ENCODE measurements at places on chromosomes 2 and 18. TPM values are rescaled to one million over a fixed set of nuclear protein-coding genes. Genes with fewer than 3 reads are reported as not detected.

Gene SMYD1
- not detected for total RNA-seq

Gene PLGLB2
- total RNA-seq = 0.41 TPM

Gene G6PC2
- not detected for total RNA-seq

Gene IL1R2
- total RNA-seq = not detected

Gene RALB
- total RNA-seq = 39.9 TPM

Gene SATB2
- 440 TPM for total RNA-seq

Gene EFHD1
- 0.82 TPM for total RNA-seq

Gene NEU2
- not detected for total RNA-seq

Gene DUSP19
- total RNA-seq = 14.7 TPM

Gene ALK
- 2.0 TPM for total RNA-seq

Gene CD8A
- total RNA-seq = 1.2 TPM

Gene TBR1
- 73.8 TPM for total RNA-seq

Gene SANBR
- 90.5 TPM for total RNA-seq

Gene NEB
- 0.41 TPM for total RNA-seq

Gene PSTPIP2
- 0.41 TPM for total RNA-seq

Gene AQP4
- 57.9 TPM for total RNA-seq

Gene COL4A4
- 0.41 TPM for total RNA-seq

Gene SGPP2
- total RNA-seq = 0.82 TPM

Gene GAREM1
- total RNA-seq = 35.9 TPM

Gene SERPINB11
- not detected for total RNA-seq

Gene SDC1
- 9.8 TPM for total RNA-seq

Gene FOXD4L1
- total RNA-seq = 0.41 TPM

Gene SLC14A1
- total RNA-seq = 3.7 TPM
